ENCODE measurements at places on chromosomes 11 and 22.

- no peak for DNase-seq
These were observed at the start of gene ACR for GRCh38 chr22:50737728-50738648. Gene ACR (plus strand): TSS chr22:50738204. CDS start chr22:50738236, 32 bp downstream.

- peak; percentile 39 for DNase-seq
These were observed 38.0 kb upstream of the TBCEL start for GRCh38 chr11:120985718-120986569.

- DNase-seq: no peak
These were observed 1.4 kb upstream of the RGL4 start for GRCh38 chr22:23689414-23689813.

- peak; percentile 19 for DNase-seq
These were observed 5.5 kb downstream of the YDJC start for GRCh38 chr22:21624120-21624879.

DNA sequence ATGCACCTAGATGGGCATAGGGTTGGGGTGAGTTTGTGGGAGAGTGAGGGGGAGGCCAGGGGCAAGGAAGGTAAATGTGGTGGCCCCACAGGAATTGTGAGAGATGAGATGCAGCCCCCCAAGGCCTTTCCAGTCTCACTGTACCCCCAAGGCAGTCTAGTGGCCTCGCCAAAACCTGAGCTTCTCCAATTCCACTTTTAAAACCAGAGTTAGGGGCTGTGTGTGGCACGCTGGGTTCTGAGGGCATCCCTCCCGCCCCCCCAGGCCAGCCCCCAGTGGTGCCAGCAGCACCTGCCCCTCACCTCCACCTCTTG, 40.4 kb downstream of the KCNC1 start:
- no peak for DNase-seq

DNA sequence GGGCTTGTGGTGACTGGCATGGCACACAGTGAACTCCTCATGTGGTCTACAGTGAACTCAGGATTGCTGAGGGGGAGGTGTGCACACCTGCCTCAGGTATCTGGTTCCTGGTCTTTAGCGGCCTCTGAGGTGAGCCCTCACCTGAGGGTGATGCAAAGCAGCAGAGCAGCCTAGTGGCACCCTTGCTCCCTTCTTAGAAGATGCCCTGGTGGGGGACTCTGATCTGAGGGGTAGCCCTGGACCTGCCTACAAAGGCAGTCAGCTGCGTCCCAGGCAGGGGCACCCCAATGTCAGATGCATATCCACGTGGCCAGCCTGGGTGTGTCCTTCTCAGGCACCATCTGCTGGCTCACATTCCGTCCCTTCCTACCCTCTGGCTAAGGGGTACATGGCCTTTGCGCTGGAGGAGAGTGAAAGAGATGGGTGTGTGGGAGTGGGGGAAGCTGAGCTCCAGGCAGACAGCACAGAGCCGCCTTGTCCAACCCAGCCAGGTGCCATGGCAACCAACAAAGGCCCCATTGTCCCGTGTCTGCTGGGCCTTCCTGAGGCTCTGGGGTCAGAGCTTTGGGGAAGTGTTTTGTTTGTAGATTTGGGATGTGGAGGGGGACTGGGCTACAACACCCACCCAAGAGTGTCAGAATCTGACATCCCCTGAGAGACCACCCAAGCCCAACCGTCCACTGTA, 5.8 kb downstream of the PLEKHB1 start:
- no peak for DNase-seq

DNA sequence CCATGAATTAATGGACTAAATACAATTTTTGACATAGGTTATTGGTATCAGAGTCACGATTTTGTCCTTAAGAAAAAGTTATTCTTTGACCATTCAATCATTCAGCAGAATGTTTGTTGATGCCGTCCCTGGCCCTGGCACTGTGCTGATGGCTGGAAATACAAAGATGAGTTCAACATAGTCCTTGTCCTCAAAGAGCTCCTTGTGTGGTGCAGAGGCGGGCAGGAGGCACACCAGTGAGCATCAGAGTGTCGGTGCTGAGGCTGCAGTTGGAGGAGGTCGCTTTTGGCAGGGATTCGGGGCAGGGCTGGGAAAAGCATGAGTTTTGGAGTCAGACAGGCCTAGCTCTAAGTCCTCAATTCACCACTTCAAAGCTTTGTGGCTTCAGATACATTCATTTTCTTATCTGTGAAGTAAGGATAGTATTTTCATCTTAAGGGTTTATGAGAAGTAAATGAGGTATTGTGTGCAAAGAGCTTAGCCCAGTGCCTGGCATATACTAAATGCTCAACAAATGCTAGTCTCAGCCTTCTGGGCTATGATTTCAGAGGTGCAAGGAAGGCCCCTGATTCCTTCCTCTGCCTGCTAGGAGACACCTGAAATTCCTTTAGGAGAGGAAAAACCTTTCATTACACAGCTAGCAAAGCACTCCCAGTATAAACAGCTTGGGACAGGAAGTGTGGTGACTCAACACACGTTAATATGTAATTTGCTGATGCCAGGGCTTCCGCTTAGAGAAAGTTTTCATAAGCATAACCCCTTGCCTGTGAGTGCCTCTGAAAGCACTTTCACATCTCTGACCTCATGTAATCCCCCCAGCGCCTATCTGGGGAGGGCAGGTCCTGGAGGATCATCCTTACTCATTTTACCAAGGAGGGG, 113.8 kb downstream of the NECTIN1 start:
- peak; percentile 78 for DNase-seq

- peak; percentile 10 for DNase-seq
These were observed 3.6 kb upstream of the WT1 start for GRCh38 chr11:32438866-32439489.

DNA sequence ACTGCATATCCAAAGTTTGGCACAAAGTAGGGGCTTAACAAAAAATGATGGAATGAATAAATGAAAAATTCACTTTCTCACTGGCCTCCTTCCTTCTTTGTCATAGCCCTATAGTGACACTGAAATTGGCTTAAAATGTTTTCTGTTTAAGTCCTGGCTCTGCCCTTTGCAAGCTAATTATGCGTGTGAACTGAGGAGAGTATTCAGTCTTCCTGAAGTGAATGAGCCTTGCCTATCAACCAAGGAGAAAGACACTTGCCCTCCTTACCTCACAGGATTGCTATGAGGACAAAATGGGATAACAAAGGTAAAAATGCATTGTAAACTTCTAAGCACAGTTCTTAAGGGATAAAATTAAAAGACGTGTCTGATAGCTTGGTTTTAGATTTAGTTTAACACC, 729.8 kb upstream of the ANO3 start:
- DNase-seq: no peak

GRCh38 chr11:106091480-106092123, 14.1 kb downstream of the AASDHPPT start:
- no peak for DNase-seq

GRCh38 chr11:118171269-118172062, 5.0 kb downstream of the SCN2B start:
- peak; percentile 38 for DNase-seq

DNA sequence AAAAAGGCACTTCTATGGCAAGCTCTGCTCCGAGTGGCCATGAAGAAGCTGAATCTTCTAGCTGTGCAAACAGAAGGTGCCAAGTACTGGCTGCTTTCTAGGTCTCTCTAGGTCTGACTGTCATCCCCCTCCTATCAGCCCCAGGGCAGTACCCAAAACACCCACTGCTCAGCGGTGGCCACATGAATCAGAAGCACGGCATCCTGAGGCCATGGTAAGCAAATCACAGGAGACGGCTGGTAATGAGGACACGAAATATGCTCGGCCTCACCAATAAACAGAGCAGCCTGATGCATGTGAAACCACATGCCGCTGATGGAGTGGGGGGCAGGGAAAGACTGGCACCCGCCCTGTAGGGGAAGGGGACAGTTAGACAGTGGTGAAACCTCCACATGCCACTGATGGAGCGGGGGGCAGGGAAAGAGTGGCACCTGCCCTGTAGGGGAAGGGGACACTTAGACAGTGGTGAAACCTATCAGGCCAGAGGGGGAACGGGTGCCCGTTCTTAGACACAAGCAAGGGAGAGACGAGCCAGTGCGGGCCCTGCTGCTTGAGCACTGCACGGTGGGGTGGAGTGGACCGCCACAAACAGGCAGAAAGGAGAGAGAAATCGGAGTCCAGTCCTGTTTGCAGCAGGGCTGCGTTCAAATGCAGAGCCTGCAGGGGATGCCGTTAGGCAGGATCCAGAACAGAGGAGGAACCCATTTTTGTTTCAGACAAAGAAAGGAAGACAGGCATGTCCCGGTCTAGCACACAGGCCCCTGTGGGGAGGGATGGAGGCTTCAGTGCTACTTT, 29.9 kb upstream of the MOB2 start:
- no peak for DNase-seq

DNA sequence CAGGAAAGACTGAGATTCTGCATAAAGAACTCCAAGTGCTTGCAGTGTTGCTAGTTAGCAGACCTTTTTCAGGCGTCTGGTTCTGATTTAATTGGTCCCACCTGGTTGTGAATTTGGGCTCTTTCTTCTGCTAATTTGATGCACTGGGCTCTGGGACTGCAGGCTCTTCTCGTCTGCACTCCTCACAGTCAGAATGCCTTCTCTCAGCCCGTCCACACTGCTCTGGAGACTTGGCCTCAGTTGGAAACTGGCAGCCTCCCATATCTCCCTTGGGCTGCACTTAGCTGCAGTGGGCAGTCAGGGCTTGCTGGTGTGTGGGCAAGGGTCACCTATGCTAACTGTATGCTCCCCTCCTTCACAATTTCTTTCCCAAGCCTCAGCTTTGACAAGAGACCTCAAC, 1.5 kb downstream of the TRIM6 start:
- DNase-seq: no peak

GRCh38 chr22:17514084-17514483, 49.2 kb upstream of the SLC25A18 start:
- no peak for DNase-seq

DNA sequence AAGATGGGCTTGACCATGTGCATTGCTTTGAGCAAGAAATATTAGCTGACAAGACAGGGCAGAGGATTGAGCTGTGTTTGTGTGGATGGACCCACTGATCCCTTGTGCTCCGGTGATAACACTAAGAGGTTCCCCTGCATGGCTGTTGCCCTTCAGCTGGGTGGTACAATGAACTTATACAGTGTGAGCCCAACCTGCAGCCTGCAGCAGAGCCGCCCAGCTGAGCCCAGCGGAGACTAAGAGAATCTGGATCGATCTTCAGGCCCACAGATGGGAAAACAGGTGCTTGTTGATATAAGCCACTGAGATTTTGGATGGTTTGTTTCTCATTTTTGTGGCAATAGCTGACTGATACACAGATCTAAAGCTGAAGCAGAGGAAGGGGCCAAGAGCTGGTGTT, 177.4 kb upstream of the SYT13 start:
- DNase-seq: no peak

DNA sequence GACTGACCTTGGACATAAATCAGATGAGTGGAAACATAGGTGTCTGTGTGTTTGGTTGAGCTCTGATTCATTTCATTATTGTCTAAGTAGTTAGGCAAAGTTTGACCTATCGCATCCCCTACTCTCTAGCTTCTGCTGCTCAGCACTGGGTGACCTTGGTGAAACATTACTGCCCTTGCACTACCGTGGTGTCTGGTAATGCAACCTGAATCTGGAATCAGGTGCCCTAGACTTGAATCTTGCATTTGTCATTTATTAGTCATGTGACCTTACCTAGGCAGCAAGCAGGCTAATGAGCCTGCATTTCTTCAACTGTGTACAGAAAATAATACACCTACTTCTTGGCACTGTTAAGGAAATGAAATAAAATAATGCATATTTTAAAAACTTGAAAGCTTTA, 242.3 kb upstream of the BLID start:
- no peak for DNase-seq

GRCh38 chr11:85394283-85394682, 232.9 kb downstream of the DLG2 start:
- no peak for DNase-seq

- DNase-seq: no peak
These were observed 19.5 kb downstream of the WNT11 start for GRCh38 chr11:76186776-76187279.

GRCh38 chr11:122071709-122072202, 44.3 kb downstream of the BLID start:
- no peak for DNase-seq

- DNase-seq: peak; percentile 33
These were observed 2.9 kb downstream of the OR51V1 start for GRCh38 chr11:5197536-5197935.

DNA sequence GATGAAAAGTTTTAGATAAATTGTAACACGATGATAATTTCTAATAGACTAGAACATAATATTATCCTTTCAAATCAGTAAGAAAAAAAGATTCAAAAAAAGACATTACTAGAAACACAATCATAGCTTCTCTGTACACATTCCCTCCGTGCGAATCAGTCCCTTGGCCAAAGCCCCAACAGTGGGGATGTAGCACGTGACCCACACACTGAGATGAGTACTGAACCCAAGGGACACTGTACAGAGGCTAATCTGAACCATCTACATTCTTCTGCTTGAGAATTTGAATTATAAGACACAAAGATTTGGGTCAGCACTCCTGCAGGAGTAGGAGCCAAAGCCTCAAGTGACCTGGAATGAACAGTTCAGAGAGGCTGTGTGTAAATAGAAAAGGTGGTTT, 353.7 kb downstream of the INSC start:
- DNase-seq: no peak

DNA sequence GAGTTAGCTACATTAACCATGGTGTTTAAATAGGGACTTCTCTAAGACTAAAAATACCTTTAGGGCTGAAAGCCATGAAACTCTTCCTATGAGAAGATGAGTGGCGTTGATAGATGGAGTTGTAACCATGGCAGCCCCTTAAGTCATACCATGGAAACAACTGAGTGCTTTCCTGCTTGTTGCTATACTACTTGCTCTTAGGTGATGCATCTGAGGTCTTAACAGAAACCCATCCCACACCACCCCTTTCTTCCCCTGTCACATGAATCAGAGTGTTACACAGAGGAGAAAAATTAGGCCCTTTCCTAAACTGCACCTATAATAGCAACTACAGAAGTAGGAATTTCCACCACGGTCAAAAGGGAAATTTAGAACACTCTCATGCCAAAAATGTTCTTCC, 64.3 kb upstream of the ZC3H12C start:
- DNase-seq: no peak

- no peak for DNase-seq
These were observed 49.2 kb downstream of the PAK1 start for GRCh38 chr11:77424644-77425043.

GRCh38 chr11:122181372-122181771, 65.4 kb upstream of the BLID start:
- no peak for DNase-seq

DNA sequence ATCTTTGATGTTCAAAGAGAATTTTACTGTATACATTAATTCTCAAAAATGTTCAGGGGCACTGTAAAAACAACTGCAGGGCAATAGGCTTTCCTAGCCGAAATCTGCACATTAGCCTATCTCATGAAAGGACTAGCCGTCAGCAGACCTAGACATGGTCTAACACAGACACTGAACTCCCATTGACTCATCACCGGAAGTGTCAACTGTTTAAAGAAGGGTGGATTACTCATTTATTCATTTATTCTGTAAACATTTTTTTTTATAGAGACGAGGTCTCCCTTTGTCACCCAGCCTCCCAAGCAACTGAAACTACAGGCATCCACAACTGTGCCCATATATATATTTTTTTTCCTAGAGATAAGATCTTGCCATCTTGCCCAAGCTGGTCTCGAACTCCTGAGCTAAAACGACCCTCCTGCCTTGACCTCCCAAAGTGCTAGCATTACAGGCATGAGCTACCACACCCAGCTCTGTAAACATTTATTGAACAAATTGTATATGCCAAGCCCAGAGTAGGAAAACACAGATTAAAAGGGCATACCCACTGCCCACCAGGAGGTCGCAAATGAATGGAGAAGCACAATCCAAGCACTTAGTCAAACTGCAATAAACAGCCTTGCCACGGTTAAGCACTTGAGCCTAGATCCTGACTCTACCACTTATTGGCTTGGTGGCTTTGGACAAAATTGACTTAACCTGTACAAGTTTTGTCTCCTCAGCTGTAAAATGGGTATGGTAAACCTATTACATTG, 26.6 kb downstream of the RAB30 start:
- DNase-seq: no peak

GRCh38 chr11:12218909-12219308, 108.5 kb downstream of the MICAL2 start:
- DNase-seq: no peak
